Muscle of leg (tissue), 16 donors: ENCODE measurements at places on chromosomes 13 and 19.
A peak's percentile ranks its signal among the peaks of the same experiment; 100 is the strongest.

GRCh38 chr13:102440259-102440936, 38.5 kb upstream of the FGF14 start:
- peak; percentile 24 for DNase-seq

DNA sequence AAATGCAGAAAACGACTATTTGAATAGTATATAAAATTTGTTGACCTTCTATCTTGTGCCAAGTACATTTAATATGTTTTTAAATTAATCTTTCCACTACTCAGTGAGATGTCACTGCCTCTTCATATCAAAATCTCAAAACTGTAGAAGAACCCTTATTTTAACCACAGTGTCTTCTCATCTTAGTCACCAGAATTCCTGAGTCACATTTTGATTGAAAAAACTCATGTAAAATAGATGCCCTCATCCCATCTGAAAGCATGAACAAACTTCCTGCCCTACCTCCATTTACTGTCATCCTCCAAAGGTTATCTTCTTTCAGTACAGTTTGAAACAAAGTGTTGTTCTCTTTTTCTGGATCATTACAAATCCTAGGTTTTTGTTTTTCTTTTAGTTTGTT, 1215.4 kb downstream of the PCDH9 start:
- no peak for DNase-seq

GRCh38 chr19:3722443-3723109, 14.4 kb downstream of the TJP3 start:
- no peak for DNase-seq

DNA sequence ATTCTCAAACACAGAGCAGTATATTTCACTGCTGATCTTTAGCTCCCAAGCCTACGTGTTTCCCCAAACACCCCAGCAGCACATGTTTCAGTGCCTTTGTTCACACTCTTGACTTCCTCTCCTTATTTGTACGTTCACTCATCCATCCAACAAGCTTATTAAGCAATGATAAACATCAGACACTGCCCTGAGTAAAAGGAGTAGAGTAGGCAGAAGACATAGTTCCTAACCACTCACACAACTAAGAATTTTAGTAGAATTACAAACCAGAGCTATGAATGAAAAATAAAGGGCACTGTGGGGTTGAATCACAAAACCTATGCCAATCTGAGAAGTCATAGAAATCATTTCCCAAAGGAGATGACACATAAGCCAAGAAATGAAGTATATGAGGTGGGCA, 213.5 kb downstream of the DIAPH3 start:
- DNase-seq: no peak

GRCh38 chr13:106377931-106378662, 157.4 kb downstream of the EFNB2 start:
- DNase-seq: no peak

DNA sequence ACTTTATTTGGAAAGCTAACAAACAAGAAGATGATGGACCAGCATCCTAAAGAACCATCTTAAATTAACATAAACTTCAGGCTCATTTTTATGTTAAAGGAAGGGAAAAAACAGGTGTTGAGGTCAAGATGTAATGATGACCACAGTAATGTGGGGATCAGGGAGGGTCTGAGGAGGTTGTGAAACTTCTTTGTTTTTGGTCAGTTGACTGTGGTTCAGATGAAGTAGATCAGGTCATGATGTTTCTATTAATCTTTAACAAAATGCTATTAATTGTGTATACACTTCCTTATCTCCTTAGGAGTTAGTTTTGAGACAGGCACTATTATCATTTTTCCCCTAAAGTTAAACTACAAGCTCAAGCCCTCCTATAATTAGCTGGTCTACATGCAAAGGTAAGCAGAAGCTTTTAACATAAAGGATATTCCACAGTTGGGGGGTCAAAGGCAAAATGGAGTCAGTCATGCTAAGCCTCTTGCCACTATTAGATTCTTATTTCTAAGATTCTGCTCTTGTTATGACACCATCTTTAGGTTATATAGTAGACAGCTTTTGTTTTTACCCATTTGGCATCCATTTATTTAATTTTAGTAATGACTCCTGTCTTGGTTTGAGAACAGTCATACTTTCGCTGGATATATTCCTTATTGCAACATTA, 800.1 kb upstream of the PCDH9 start:
- DNase-seq: no peak
